Fibroblast of mammary gland (primary cell): ENCODE measurements at places on chromosomes 7 and 10.

DNA sequence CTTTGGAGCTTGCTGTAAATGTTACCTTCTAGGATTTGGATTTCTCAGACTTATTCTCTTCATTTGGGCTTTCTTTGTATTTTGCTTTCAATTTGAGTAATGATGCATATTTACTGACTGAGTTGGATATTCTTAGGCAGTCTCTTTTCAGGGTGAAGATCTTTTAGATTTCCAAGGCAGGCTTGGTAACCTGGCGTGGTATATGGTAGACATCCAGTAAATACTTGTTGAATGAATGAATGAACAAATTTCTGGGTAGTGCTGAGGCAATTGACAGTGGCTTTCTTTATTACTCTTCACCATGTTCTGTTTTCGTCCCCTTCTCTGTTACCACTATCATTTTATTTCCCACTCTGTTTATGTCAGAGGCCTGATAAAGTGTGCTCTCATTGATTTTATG lies 27.1 kb downstream of the BBS9 start:
- no peak for DNase-seq

DNA sequence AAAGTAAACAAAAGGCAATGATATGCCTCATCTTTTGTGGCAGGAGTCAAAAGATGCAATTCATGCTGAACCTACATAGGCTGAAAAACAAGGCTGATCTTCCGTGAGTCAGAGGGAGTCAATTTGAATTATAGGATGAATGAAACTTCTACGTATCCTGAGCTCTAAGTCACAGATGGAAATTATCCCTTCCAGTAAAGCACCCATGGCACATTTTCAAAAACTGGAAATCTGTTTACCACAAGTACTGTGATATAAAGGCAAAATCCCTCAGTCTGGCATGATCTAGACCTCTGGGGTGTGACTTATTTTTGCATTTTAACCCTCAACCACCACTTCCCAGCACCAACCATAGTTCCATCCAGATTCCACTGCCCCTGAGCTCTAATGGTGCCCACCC lies 69.6 kb downstream of the NRG3 start:
- no peak for DNase-seq

DNA sequence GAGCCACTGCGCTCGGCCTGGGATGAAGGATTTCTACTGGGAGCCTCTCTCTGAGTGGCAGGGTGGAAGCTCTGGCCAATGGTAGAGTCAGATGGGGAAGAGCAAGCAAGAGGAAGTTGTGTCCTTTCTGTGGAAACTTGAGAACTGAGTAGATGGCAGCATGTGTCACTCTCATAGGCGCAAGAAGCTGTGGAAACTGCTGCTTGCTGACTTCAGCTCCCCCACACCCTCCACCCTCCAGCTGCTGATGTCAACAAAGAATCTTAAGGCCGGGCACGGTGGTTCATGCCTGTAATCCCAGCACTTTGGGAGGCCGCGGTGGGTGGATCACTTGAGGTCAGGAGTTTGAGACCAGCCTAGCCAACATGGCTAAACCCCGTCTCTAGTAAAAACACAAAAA lies 39.8 kb upstream of the SRGN start:
- DNase-seq = peak; percentile 41

- DNase-seq = no peak
Measured at GRCh38 chr10:92203919-92204623, 86.8 kb downstream of the CPEB3 start.

DNA sequence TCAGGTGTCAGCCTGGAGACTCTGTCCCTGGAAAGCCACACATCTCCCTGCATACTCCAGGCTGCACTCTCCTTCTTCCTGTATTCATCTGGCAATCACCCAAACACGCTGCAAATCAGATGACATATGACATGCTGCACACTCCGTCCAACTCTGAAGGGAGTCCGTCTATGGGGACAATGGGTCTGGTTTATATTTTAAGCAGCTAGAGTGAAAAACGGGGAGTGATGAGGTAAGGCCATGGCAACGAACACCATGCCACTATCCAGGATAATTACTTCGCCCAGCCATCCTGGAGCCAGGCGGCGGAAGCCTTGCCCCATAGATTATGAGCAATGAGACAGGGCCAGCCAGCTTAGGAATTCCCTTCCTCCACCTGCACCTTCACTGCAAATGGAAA lies 140.1 kb downstream of the PLXNA4 start:
- no peak for DNase-seq

DNA sequence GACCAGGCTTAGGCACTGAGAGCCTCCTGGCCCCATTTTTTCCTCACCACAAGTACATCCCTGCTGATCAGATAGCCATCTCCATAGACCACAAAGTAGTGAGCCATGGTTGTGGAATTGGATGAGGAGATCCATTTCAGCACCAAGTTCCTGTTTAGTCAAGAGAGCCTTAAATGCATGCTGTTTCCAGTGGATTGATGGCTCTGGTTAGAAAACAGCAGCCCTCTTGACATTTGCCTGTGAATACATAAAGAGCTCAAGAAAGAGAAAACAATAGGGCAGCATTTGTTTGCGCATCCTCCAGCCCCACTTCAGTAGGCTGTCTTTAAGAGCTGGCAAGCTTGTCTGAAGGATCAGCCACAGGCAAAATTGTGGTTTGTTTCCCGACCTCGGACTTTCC lies 251.2 kb downstream of the POU6F2 start:
- DNase-seq = peak; percentile 1

DNA sequence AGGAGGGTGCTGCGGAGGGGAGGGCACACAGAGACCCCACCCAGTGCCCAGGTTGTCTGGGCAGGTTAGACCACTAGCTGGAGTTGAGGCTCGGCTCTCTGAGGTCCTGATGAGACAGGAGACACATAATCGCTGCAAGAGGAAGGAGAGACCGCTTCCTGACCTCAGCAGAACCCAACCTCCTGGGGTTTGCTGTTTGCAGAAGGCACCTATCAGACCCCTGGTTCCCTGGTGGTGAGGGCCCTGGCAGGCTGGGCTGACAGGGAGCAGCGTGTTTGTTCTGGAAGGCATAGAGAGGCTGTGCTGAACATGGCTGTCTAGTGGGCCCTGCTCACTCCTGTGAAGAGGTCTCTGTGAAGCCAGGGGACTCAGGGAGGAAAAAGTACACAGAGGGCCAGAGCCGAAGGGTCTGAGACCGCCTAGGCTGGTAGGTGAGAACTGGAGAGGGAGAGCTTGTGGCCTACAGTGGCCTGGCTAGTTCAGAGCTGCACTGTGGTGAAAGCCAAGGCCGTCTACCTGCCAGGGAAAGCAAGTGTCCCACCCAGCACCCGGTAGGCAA lies 39.4 kb upstream of the NPFFR1 start:
- DNase-seq = no peak

DNA sequence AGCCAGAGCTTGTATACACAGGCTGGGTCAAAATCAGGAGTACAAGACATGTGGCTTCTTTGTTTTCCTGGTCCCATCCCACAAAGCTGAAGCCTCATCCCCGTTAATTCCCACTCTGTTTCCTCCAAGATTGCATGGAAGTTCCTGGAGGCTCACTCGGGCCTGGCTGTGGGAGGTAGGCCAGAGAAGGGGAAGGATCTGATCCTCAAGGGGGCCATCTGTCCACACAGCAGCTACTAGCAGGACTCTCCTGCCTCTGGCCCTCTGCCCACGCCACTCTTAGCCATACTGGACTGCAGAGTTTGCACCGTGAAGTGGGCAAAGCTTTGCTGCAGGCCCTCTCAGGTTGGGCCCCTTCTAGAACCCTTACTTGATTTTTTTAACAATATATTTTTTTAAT lies 160.6 kb downstream of the FGFR2 start:
- no peak for DNase-seq

DNA sequence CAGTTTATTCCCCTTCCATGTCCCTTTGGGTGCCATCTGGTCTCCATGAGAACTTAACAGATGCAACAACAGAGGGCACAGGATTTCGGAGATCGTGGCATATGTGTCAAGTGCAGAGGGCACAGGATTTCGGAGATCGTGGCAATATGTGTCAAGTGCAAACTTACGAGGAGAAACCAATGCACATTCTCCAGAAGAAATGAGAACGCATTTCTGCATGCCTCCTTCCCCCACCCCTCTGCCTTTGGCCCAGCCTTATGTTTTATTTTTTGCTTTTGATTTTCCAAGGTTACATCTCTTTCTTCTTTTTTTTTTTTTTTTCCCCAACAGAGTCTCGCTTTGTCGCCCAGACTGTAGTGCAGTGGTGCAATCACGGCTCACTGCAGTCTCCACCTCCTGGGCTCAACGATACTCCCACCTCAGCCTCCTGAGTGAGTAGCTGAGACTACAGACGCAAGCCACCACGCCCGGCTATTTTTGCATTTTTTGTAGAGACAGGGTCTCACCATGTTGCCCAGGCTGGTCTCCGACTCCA lies 586 bp upstream of the ANKRD26 start:
- DNase-seq = peak; percentile 13

GRCh38 chr10:101476383-101476782 lies 111.7 kb downstream of the POLL start:
- no peak for DNase-seq

- no peak for DNase-seq
Measured at GRCh38 chr7:92357260-92357659, 90.0 kb upstream of the GATAD1 start.

- DNase-seq = peak; percentile 73
Measured at GRCh38 chr10:61271127-61271780, 181.9 kb downstream of the TMEM26 start.

DNA sequence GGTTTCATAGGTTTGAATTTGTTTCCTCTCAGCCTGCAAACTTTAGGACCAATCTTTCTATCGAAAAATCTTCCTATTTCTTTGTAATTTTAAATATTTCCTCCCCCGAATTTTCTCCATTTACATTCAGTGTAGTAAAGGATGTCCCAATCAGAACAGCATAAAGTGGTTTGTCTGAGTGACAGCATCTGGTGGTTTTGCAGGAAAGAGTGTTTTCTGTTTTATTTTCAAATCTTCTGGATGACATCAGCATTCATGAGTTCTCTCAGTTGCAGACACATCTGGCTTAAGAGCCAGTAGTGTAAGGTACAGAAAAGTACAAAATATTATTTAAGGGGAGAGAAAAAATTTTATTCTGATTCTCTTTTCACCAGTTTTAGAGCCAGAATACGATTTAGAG lies 634.8 kb downstream of the PHTF2 start:
- no peak for DNase-seq

DNA sequence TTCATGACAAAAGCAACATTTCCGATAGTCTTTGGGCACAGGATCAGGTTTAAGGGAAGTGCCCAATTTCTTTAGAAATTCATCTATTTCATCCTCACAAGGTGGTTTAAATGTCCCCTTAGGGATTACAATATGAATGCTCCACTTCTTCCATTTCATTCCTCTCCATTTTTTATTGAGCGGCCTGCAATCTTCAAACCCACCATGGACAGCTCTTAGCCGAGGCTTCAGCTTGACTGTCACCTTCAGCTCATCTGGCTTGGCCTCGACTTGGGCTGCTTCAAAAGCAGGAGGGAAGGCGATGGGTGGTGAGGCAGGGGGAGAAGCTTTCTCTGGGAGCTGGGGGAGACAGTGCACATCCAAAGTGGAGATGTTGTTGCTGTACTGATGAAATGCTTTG lies 123.2 kb downstream of the GALNT11 start:
- no peak for DNase-seq

DNA sequence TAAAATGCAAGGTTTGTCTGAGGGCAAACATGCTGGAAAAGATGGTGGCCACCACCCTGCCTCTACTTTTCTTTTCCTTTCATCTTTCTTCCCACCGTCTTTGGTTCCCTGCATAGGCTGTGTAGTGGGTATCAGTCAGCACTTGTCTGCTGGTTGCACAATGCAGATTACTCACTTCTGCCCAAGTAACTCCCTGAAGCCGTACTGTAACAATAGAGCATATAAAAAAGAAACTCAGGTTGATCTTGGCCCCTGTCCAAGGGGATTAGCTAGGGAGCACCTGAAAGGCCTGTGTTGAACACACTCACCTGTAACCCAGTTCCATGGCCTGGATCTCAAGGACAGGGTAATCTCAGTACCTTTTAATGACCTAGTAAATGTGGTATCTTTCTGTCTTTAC lies 533.0 kb upstream of the GALNT17 start:
- peak; percentile 65 for DNase-seq

- no peak for DNase-seq
Measured at GRCh38 chr7:155764438-155764793, 47.8 kb downstream of the SHH start.

DNA sequence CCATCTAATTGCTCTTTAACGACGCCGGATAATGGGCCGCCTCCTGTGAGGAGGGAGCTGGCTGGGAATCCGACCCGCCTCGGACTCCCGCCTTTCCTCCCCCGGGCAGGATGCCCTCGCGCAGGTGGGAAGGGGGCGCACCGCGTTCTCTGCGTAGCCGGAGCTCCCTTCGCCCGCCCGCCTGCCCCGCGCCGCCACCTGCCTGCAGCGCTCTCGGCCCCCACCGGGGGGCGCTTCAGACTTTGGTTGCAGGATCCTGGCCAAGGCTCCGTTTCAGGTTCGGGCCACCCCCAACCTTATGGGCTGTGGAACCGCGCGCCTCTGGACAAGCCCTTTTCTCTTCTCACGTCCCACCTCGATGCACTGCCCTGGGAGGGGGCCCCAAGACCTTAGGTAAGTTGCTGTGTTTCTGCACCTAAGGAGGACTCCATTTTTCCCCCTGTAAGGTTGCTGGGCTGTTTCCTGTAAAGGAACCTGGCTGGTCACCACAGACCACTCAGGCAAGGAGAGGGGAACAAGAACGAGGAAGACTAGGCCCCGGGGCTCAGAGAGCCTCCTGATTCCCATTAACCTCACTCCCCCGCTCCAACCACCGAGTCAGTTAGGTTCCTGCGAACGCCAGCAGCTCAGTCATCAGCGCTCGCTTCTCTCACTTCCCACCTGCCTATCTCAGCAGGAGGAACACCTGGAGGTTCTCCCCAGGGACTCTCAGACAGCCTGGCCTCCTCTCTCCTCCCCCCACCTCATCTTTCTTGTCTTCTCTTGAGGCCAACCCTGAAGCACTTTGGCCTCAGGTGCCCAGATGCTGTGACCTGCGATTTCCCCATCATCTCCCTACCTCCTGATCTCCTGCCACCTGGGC lies 11.3 kb upstream of the KAZALD1 start:
- DNase-seq = peak; percentile 32

GRCh38 chr10:117248750-117249465 lies 8.0 kb downstream of the SLC18A2 start:
- DNase-seq = no peak

DNA sequence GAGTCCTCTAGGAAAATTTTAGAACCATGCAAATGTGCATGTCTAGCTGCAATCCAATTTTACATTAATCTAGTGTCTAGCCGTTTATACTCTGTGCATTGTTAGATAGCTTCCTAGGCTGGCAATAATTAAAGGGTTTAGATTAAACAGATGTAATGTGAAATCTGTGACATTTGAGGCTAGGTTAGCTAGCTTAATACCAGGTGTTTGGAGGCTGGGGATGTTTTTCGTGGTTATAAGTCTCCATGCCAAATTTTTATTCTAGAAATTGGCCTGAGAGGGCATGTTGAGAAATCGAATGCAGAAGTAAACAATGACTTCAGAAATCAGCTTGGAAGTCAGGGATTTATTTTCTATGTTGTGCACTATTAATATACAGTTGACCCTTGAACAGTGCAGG lies 94.2 kb downstream of the ST7 start:
- DNase-seq = peak; percentile 49

GRCh38 chr10:6456067-6456466 lies 124.0 kb downstream of the PRKCQ start:
- no peak for DNase-seq

GRCh38 chr7:71237945-71238344 lies 106.0 kb downstream of the GALNT17 start:
- no peak for DNase-seq
